LNCaP clone FGC (cell line): ENCODE measurements at places on chromosomes 4 and X.

DNA sequence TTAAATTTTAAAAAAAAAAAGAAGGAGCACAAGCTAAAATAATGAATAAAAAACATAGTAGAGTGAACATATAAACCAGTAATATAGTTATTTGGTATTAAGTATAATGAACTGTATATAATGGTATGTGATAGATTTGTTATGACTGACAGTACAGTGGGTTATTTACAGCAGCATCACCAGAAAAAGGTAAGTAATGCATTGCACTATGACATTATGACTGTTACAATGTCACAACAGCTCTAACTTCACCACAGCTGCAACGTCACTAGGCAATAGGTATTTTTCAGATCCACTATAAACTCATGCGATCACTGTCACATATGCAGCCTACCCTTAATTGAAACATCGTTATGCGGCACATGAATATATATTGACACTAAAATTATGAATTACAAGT is 72.5 kb downstream of the COX7B2 start:
- no peak for DNase-seq

- no peak for DNase-seq
These were observed 193.7 kb downstream of the SPATA18 start for GRCh38 chr4:52244848-52245247.

DNA sequence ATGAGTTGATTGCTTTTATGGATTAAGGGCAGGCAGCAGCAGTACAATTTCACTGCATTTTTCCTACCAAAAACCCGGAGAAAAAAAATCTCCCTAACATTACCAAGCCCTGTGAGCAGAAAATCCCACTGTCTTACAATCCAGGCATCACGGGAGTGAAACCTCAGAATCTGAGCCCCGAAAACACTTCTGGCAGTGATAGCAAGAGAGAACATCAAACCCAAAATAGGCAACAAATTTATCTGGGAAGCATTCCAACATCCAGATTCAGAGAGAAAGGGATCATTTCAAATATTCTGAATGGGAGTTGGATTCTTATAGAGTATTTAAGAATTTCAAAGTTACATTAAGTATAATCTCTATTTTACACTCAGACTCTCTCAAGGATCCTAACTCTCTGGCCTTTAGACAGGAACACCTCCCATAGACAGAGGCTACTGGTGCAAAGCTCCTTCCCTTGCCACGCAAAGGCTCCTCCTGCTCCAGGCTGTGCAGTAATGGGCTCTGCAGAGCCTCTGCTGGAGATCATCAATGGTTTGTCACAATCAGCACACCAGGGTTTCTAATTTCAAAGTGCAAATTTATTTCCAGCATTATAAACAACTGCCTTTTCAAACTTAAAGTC is 256.9 kb downstream of the PARM1 start:
- no peak for DNase-seq

DNA sequence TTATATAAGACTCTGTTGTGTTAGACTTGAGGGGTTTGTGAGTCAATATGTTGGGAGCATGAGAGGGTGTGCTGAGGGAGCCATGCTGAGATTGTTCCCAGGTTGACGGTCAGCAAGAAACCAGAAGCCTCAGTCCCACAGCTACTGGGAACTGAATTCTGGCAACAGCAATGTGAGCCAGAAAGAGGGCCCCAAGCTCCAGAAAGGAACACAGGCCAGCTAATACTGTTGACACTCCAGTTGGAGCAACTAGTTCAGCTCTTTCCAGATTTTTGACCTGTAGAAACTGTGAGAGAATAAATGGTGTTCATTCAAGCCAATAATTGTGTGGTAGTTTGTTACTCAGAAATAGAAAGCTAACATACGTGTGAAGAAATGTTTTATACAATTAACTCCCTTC is 17.1 kb downstream of the ADH1A start:
- DNase-seq, result no peak

DNA sequence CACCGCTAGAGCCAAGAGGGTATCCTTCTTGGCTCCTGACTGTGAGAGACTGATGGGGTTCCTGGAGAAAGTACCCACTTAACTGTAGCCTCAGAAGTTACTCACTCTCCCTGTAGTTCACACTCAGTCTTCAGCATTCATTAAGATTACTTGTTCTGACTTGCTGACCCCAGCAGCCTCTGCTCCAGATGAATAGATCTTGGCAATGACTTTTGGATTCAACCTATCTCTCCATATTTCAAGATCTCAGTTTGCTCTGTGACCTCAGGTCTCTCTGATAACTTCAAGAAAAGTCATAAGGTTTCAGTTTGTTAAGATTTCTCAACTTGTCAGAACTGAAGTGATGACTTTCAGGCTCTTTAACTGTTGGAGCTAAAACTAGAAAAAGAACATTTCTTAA is 825.6 kb downstream of the PCDH7 start:
- no peak for DNase-seq

- peak; percentile 19 for DNase-seq
These were observed 36.0 kb upstream of the ARSJ start for GRCh38 chr4:114015444-114015899.

DNA sequence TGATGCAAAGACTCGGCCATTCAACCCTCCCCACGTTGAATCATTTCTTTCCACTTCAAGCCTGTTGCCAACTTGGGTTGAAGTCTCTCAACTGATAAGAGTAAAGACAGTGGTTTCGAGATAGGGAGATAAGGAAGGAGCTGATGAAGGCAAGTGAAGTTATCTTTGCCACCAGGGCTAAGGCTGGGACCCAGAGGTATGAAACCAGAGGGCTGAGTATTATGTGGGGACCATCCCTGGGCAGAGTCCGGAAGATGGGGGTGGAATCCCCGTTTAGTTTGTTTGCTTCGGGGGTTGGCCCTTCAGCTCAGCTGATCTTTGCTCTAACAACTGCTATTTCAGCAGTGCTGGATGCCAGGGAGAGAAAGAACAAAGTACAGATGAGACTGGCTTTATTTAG is 2.3 kb upstream of the XPNPEP2 start:
- DNase-seq, result no peak

DNA sequence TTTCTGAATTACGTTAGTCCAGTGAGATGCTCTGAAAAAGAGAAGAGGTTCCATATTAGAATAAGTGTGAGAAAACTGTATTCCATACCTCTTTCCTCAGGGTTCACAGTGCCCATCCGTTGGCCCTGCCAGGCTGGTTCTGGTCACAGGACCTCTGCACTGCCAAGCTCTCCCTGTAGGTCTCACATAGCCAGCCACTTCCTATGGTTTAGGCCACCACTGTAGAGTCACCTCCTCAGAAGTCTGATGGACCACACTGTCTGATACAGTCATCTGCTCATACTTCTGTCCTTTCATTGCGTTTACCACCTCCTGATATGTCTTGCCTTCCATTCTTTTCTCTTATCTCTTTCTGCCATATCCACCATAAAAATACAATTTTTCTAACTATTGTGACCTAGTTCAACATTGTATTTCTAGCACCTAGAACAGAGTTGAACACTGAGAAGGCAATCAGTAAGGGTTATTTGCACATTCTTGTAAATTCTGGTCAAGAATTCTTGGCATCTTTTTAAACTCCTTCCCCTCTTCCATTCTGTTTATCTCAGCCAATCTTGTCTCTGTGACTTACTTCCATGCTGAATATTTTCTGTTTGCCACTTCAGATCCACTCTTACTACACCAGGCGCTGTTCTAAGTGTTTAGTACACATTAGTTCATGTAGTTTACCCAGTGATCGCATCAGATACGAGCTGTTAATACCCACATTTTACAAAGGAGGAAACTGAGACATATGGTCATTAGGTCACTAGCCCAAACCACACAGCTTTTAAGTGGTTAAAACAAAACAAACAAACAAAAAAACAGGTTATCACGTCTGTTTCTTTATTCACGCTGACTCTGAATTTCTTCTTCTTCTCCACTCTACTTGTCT is 125.6 kb downstream of the CBR4 start:
- DNase-seq, result no peak

DNA sequence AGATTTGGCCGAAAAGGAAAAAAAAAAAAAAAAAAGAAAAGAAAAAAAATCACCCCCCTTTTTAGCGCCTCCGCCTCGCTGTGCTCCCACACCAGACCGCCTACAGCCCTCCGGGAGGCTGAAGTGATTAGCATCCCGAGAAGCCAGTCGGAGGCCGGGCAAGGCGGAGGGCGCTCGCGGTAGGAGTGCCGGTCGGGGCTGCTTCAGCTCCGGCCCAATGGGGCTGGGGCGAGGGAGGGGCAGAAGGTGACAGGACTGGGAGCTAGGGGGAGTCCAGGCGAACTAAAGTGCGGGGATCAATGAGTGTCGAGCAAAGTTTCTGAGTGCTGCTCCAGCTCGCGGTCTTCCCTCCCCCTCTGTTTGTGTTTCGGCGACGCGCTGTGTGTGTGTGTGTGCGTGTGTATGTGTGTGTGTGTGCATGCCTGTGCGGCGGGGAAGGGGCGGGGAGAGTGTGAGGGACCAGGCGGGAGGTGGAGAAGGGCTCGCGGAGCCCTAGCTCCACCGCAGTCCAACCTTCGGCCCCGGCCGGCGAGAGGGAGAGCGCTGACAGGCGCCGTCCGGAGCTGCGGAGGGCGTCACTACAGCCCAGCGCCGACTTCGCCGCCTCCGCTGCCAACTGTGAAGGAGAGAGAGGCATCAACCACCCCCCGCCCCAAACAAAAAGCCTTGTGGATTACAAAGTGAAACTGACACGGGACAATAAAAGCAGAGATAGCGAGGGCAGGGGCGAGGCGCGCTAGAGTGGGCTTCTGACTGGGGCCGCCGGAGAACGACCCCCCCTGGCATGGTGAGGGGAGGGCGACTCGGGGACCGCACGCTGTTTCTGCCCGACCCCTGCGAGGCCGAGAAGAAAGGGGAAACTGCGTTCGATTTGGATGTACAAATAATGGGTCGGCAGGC is at the start of gene FAT4:
Gene FAT4 (plus strand): TSS at position 280 of the 900 bp plus-strand sequence. CDS start 1,457 bp downstream, outside the sequence.
- DNase-seq, result peak; percentile 19
